ENCODE measurements at places on chromosomes 11 and 22. TPM values are rescaled to one million over a fixed set of nuclear protein-coding genes. Genes with fewer than 3 reads are reported as not detected.

MUC2 gene
- 0.66 TPM for total RNA-seq

GRCh38 chr11:429931-430456 is 11.8 kb downstream of the ANO9 start:
- H3K27ac ChIP-seq, result no peak overlapping the region
- H3K4me3 ChIP-seq, result no peak overlapping the region
- no peaks in the 10 kb centered on the region for H3K36me3 ChIP-seq
- no peak for DNase-seq
- no peaks in the 10 kb centered on the region for H3K27me3 ChIP-seq

GRCh38 chr11:118201966-118202365 is 22.8 kb downstream of the JAML start:
- H3K36me3 ChIP-seq, result no peaks in the 10 kb centered on the region
- no peak for DNase-seq
- H3K27ac ChIP-seq, result no peak overlapping the region
- no peak overlapping the region for H3K4me3 ChIP-seq
- no peaks in the 10 kb centered on the region for H3K4me1 ChIP-seq

DNA sequence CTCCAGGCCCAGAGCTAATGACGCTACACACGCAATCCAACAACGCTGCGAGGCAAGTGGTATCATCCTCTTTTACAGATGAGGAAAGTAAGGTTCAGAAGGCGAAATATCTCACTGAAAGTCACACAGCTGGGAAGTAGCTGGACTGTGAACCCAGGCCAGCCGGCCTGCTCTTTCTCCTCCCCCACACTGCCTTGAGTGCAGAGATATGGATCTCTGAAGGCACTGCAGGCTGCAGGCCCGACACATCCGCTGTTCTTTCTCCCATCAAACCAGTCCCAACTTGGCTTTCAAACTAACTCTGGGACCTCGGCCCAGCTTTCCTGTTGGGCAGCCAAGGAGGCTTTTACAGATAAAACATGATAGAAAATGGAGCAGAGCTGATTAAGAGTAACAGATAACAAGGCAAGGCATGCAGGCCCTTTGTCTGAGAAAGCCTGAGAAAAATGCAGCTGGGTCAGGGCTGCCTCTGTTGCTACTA is 64.0 kb upstream of the PTPRJ start:
- no peaks in the 10 kb centered on the region for H3K4me1 ChIP-seq
- no peak overlapping the region for H3K4me3 ChIP-seq
- no peaks in the 10 kb centered on the region for H3K27me3 ChIP-seq
- DNase-seq, result no peak

MYO18B gene
- total RNA-seq, result under 0.01 TPM

DNA sequence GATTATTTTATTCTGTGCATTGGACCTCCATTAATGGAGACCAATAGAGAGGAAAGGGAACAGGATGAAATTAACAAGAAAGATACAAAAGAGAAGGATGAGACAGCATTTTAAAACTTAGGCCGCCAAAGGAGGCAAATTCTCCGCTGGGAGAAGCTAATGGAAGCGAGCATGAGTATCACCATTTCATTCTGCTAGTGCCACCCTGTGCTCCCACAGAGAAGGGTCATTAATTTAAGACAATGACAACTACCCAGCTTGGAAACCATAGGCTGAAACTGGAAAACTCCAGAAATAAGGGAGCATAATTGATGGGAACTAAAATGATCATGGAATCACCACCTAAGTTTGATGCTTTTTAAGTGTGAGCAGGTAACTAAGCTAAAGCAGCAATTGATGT is 69.2 kb downstream of the SLC36A4 start:
- no peak overlapping the region for H3K4me3 ChIP-seq
- DNase-seq, result no peak
- H3K27me3 ChIP-seq, result no peaks in the 10 kb centered on the region
- no peak overlapping the region for H3K27ac ChIP-seq
- no peaks in the 10 kb centered on the region for H3K36me3 ChIP-seq

NRGN gene
- total RNA-seq, result 0.44 TPM

DNA sequence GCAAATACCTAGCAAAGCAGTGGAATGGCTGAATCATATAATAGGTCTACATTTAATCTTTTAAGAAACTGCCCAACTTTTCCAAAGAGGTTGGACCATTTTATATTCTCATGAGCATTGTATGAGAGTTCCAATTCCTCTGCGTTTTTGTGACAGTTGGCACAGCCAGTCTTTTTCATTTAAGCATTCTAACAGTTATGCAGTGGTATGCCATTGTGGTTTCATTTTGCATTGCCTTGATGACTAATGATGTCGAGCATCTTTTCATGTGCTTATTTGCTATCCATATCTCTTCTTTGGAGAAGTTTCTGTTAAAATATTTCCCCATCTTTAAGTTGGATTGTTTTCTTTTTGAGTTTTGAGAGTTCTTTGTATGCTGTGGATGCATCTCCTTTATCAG is 38.7 kb downstream of the EIF3F start:
- no peak overlapping the region for H3K27ac ChIP-seq
- no peak for DNase-seq
- H3K4me1 ChIP-seq, result no peaks in the 10 kb centered on the region

DNA sequence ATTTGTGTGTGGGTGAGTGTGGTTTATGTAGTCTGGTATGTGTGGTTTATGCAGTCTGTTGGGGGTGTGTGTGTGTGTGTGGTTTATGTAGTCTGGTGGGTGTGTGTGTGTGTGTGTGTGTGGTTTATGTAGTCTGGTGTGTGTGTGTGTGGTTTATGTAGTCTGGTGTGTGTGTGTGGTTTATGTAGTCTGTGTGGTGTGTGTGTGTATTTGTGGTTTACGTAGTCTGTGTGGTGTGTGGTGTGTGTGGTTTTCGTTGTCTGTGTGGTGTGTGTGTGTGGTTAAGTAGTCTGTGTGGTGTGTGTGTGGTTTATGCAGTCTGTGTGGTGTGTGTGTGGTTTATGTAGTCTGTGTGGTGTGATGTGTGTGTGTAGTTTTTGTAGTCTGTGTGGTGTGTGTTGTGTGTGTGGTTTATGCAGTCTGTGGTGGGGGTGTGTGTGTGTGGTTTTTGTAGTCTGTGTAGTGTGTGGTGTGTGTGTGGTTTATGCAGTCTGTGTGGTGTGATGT is 26.2 kb upstream of the PARVG start:
- no peak for DNase-seq
- no peak overlapping the region for H3K4me3 ChIP-seq
- no peaks in the 10 kb centered on the region for H3K27me3 ChIP-seq

DNA sequence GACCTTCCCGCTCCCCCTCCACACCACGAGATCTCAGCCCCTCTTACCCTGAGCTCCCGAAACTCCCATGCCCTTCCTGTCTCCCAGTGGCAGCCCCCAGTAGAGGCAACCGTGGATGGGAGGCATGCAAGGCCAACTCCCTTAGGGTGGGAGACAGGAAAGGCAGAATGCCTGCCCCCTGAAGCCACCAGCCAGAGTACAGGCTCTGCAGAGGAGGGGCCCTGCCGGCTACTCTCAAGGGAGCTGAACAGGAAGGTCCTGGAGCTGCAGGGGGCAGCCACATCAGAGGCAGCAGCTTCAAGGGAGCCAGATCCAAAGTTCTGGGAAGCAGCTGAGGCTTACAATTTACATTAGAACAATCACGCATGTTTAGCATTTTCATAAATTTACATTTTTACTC is 38.3 kb downstream of the PDE2A start:
- no peaks in the 10 kb centered on the region for H3K4me1 ChIP-seq
- no peak for DNase-seq
- H3K27ac ChIP-seq, result no peak overlapping the region
- H3K4me3 ChIP-seq, result no peak overlapping the region

GRCh38 chr11:61579676-61580270 is 1.1 kb downstream of the SYT7 start:
- H3K4me3 ChIP-seq, result peak overlapping the region; percentile 81
- H3K36me3 ChIP-seq, result no peaks in the 10 kb centered on the region
- H3K4me1 ChIP-seq, result peaks cover 5% of the 10 kb centered on the region
- no peak overlapping the region for H3K27ac ChIP-seq
- no peak for DNase-seq

GRCh38 chr11:107018219-107018901 is at the start of gene GUCY1A2:
Gene GUCY1A2, minus strand, starts transcription at chr11:107018476. Its CDS starts 421 bp downstream, at chr11:107018055.
- H3K4me1 ChIP-seq, result no peaks in the 10 kb centered on the region
- no peaks in the 10 kb centered on the region for H3K36me3 ChIP-seq
- peak within 1 kb of the TSS; percentile 73 for H3K4me3 ChIP-seq

CNIH2 gene
- total RNA-seq, result 0.48 TPM

GRCh38 chr11:94519478-94520084 is 7.3 kb downstream of the C11orf97 start:
- DNase-seq, result no peak
- H3K27ac ChIP-seq, result no peak overlapping the region
- H3K36me3 ChIP-seq, result no peaks in the 10 kb centered on the region
- H3K27me3 ChIP-seq, result no peaks in the 10 kb centered on the region
- no peak overlapping the region for H3K4me3 ChIP-seq
- no peaks in the 10 kb centered on the region for H3K4me1 ChIP-seq

- H3K36me3 ChIP-seq, result no peaks in the 10 kb centered on the region
- H3K4me3 ChIP-seq, result no peak overlapping the region
- H3K27me3 ChIP-seq, result no peaks in the 10 kb centered on the region
- no peak for DNase-seq
These were observed 20.3 kb downstream of the ASCL2 start for GRCh38 chr11:2250041-2250440.

GRCh38 chr22:38981992-38982927 is at the start of gene APOBEC3B:
Gene APOBEC3B, plus strand, starts transcription at chr22:38982347. Its CDS starts 107 bp downstream, at chr22:38982454.
- H3K4me3 ChIP-seq, result peak within 1 kb of the TSS; percentile 46
- H3K4me1 ChIP-seq, result no peaks in the 10 kb centered on the region
- H3K27ac ChIP-seq, result peak within 1 kb of the TSS; percentile 82
- no peaks in the 10 kb centered on the region for H3K36me3 ChIP-seq
- no peaks in the 10 kb centered on the region for H3K27me3 ChIP-seq

TMEM191B gene
- total RNA-seq, result not detected

DNA sequence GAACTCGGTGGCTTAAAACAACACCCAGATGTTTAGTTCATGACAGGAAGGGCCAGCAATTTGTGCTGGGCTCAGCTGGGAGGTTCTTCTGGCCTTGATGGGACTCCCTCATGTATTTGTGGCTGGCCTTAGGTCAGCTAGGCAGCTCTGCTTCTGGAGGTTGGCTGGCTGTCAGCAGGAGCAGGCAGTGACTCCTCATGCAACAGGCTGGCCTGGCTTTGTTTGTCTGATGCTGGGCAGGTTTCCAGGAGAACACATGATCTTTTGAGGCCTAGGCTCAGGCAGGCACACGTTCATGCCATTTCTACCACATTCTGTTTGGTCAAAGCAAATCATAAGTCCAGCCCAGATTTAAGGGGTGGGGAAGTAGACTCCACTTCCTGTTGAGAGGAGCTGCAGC is 571.2 kb downstream of the TBC1D22A start:
- H3K4me3 ChIP-seq, result no peak overlapping the region
- H3K27me3 ChIP-seq, result no peaks in the 10 kb centered on the region

- no peak overlapping the region for H3K4me3 ChIP-seq
- H3K27ac ChIP-seq, result no peak overlapping the region
- no peaks in the 10 kb centered on the region for H3K27me3 ChIP-seq
- H3K4me1 ChIP-seq, result peaks cover 4% of the 10 kb centered on the region
These were observed 10.0 kb upstream of the UPB1 start for GRCh38 chr22:24485170-24485569.

TRIM29 gene
- total RNA-seq, result 45.9 TPM

TECTA gene
- 1.3 TPM for total RNA-seq

GRCh38 chr22:48333323-48333763 is 1494.3 kb downstream of the BRD1 start:
- DNase-seq, result peak; percentile 25
- H3K27ac ChIP-seq, result no peak overlapping the region
- H3K36me3 ChIP-seq, result no peaks in the 10 kb centered on the region
- no peak overlapping the region for H3K4me3 ChIP-seq
- H3K27me3 ChIP-seq, result no peaks in the 10 kb centered on the region

GRCh38 chr11:116086426-116086825 is 582.2 kb upstream of the CADM1 start:
- H3K36me3 ChIP-seq, result no peaks in the 10 kb centered on the region
- H3K27ac ChIP-seq, result no peak overlapping the region
- no peak for DNase-seq
- no peaks in the 10 kb centered on the region for H3K27me3 ChIP-seq

PRCP gene
- 61.8 TPM for total RNA-seq

- H3K36me3 ChIP-seq, result no peaks in the 10 kb centered on the region
- no peaks in the 10 kb centered on the region for H3K4me1 ChIP-seq
- DNase-seq, result no peak
- H3K27ac ChIP-seq, result no peak overlapping the region
- no peak overlapping the region for H3K4me3 ChIP-seq
- no peaks in the 10 kb centered on the region for H3K27me3 ChIP-seq
These were observed 56.3 kb upstream of the TNRC6B start for GRCh38 chr22:40121461-40121860.

GRCh38 chr11:121793291-121793690 is 322.7 kb downstream of the BLID start:
- no peaks in the 10 kb centered on the region for H3K4me1 ChIP-seq
- no peak overlapping the region for H3K27ac ChIP-seq
- no peaks in the 10 kb centered on the region for H3K36me3 ChIP-seq

- no peak overlapping the region for H3K27ac ChIP-seq
- DNase-seq, result no peak
- no peaks in the 10 kb centered on the region for H3K27me3 ChIP-seq
- no peaks in the 10 kb centered on the region for H3K4me1 ChIP-seq
These were observed 92.9 kb upstream of the THY1 start for GRCh38 chr11:119515771-119516400.

DNA sequence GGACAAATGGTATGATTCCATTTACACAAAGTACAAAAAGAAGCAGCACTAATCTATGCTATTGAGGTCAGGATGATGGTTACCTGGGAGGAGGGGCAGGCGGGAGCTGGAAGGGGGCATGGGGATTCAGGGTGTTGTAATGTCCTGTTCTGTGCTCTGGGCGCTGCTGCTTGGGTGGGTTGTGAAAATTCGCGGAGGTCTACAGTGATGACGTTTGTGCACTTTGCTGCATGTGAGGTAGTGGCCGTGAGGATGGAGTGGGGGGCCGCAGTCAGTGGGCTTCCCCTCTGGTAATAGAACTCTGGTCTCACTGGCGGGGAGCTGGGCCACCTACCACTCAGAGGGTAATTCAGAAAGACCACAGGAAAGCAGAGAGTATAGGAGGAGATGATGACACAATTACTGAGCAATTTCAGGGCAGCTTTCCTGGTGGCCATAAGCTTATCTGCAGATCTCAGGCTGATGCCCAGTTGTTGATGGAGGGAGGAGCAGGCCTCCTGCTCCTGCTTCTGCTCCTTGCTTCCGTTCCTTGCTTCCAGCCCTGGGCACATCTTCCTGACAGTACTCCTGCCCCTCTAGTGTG is 121.5 kb downstream of the CEP164 start:
- H3K36me3 ChIP-seq, result no peaks in the 10 kb centered on the region
- no peaks in the 10 kb centered on the region for H3K4me1 ChIP-seq
- DNase-seq, result no peak
- H3K27ac ChIP-seq, result no peak overlapping the region

NAT10 gene
- total RNA-seq, result 31.5 TPM

GRCh38 chr22:37163575-37164504 is 14.1 kb upstream of the IL2RB start:
- no peaks in the 10 kb centered on the region for H3K4me1 ChIP-seq
- DNase-seq, result no peak
- no peaks in the 10 kb centered on the region for H3K27me3 ChIP-seq
- no peak overlapping the region for H3K4me3 ChIP-seq
